ENCODE measurements at places on chromosomes 6 and 20.

- no peak for DNase-seq
These were observed 196.6 kb downstream of the UST start for GRCh38 chr6:148943451-148943850.

DNA sequence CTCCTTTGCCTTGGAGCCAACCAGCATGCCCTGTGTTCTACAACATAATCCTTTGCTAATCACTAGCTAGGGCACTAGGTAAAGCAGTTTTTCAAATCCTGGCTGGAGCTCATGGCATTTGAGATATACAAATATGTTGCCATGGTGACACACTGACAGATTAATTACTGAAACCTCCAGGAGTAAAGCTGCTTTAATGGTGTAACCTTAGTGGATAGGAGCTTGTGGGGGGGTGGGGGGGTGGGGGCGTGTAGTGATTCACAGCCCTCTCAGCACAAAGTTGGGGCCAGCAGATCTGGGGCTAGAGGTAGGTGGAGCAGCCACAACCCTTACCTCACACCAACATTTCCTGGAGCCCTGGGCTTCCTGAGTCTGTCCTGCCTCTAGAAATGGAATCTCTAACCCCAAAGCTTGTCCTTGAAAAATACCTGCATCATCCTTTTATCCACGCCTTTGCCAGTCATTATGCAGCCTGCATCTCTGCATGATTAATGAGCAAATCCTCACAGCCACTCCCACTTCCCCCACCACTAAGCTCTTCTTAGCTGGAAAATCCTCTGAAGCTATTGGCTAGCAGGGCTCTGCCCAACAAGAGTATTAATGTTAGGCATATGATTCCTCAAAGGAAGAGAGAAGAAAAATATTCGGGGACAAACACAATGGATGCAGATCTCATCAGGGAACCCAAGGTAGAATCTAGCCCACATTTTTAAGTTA is 84.5 kb upstream of the PRND start:
- DNase-seq: no peak

- DNase-seq: no peak
These were observed 13.4 kb upstream of the GHRH start for GRCh38 chr20:37274851-37275524.

GRCh38 chr6:87938287-87938686 is 109.4 kb upstream of the SPACA1 start:
- DNase-seq: no peak

DNA sequence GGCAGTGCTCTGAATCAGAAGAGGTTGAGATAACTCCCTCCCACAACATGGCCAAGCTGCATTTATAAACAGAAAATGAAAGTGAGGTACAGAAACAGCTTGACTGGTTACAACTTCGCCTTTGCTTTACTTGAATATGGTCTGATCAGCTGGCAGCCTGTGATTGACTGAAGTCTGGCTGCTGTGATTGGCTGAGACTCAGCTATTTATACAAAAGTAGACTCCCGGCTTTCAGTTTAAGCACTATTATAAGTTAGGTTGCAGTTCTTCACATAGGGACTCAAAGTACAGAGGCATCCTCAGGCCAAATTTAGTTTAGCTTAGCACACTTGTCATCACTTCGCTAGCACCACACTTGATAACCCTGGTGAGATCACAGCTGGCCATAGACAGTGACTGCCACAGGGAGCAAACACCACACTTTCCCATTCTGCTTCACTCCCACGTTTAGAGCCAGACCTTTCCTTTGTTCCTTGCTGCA is 362.6 kb downstream of the EPM2A start:
- DNase-seq: peak; percentile 67

DNA sequence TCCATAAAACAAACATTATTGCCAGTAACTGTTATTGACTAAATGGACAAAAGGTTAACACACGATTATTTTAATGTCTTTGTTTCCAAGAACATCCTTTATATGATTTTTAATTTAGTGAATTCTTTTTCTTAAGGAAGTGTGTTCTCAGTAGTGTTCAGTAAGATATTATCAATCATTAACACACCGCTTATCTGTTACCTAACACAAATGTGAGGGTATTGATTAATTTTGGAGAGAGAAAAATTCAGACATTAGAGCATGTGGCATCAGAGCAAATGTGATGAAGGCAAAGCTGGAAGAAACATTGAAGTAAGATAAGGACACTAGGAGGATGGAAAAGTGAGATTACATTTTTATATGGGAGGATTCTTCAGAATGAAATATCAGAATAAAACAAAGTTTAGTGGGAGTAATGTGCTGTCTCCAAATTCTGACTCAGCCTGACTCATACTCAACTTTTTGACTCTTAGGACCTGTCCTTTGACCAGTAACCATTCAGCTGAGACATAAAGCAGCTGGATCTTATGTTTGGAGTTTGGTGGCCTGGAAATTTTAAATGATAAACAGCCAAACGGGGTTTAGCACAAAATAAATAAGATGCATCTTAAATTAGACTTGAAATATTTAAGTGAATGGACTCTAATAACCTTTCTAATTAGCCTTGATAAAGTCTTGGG is 348.6 kb downstream of the CD109 start:
- DNase-seq: no peak

DNA sequence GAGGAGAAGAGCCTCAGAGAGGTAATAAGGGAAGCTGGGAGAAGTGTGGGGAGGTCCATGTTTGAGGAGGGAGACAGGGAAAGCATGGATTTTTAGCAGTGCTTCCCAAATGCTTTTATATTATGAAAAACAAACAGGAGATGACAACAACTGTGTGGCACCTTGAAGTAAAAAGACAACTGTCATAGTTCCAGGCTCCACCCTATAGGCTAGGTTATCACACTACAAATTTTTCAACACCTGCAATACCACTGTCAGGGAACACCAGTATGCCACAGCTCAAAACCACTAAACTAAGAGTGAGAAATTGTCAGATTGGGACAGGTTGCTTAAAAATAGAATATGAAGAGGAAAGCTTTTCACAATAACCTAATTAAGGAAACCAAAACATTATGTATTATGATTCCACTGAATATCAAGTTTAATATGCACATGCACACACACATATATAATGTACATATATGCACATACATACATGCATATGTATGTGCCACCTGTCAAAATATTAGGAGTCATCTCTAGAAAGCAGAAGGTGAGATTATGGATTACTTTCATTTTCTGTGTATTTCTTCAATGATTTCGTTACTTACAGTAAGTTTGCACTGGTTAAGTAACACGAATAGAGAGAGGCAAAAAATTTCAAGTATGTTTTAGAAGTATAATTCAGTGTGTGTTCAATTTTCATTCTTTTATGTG is 261.2 kb downstream of the PTPRK start:
- peak; percentile 29 for DNase-seq

- no peak for DNase-seq
These were observed 40.6 kb downstream of the DTNBP1 start for GRCh38 chr6:15622045-15622740.

Data from CD4-positive, alpha-beta T cell treated with Interleukin-21 for 1 hour (primary cell).